ENCODE measurements at places on chromosomes 12 and 14.

- no peak for DNase-seq
Measured at GRCh38 chr12:48023386-48023785, 19.1 kb upstream of the COL2A1 start.

DNA sequence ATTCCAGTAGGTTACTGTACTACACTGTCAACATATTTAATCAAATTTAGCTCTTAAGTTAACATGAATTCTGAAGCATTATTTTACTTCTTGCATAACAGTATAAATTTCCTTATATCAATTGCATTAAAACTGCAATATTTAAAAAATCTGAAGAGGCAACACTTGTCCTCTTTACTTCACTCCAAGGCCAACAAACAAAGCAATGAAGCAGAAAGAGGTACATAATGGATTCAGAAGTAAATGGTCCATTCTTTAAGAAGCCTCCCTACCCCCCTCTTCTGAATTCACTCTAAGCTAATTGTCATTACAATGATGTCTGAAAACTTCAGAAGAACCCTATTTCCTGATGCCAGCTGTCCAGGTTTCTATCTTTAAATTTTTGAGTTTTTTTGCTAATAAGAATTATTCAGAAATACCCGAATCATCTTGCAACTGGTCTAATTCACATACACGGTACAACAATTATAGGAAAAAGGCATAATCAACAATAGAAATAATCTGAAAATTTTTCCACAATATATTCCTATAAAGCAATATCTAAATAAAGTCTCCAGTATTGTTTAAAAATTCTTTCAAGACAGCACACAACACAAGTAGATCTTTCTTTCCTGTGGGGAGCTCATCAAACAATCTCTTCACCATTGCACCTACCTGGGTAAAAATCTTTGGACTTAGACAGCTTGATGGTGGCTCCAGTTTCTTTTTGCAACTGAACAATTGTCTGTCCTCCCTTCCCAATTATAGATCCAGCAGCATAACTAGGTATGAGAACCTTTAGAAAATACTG is 2.9 kb downstream of the NOVA1 start:
- DNase-seq, result no peak

DNA sequence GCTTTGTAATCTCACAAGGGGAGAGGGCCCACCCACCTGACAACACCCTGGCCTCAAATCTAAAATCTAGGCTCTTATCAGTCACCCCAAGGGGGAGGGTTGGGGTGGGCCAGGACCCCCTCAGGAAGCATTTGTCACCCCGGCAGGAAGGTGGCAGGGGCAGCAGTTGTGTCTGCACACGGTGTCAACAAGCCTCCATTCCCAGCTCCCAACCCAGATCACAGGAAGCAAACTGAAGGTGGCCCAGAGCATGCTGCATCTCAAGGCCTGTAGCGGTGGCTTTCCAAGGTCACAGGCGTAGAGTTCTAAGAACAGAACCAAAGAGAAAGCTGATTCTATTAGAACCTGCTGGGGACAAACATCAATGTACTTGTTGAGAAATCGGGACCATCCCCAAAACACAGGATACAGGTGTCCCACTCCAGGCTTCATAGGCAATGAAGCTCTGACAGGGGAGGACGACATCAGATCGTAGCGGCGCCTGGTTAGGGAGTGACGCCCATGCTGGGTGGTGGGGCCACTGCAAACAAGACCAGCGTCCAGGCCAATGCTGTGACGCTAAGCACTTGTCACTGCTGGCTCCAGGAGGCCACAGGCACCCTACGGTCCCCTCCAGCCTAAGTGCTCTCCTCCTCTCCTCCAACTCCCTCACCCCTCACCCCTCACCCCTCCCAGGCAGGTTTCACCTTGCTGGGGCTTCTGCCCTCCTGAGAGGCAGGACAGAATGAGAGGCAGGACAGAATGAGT is 52.9 kb downstream of the CCDC88C start:
- DNase-seq, result no peak

- no peak for DNase-seq
Measured at GRCh38 chr14:65906344-65906743, 493.8 kb downstream of the FUT8 start.

DNA sequence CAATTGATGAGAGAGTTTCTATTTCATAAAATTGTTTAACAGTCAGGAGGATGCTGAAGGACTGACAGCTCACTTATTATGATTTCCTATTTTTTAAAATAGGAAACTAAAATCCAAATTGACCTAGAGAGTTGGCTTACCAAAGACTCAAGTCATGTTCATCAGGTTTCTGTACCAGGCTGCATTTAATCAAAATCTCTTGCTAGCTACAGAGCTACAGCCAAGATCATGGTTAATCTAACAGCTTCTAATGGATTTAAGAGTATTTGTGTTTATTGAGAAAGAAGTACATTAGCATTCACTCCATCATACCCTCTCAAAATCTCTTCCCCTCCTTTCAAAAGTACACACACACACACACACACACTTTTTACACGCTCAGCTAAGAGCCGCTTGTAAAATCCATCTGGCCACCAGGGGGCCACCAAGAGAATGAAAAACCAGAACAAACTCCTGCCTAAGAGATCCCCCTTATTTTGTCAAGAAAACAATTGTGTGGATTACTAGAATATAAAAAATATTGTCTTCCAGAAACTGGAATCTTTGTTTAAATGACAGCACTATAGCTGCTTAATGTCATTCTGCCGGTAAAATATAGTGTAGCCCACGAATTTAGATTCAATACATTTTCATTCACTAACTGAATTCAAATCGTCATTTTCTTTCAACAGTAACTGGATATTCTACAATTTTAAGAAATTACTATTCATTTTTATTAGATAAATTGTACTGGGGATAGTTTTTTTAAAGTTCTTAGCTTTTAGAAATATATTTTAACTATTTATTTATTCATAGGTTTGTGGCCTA is 334.0 kb downstream of the BTG1 start:
- DNase-seq, result no peak

DNA sequence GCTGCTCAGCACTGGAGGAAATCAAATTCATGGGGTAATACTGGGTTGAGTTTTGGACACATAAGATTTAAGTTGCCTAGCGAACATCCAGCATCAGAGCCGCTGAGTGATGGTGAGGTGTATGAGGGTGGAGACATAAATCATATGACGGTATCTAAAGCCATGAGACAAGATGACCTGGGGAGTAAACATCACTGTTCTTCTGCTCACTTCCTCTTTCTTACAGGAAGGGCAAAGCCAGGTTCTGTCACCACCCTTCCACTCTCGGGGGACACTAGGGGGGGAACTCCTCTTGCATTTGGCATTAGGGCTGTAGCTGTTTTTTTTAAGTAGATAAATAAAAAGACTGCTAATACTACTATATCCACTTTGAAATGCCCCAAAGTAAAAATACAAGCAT is 24.0 kb downstream of the PRDM4 start:
- DNase-seq, result no peak

DNA sequence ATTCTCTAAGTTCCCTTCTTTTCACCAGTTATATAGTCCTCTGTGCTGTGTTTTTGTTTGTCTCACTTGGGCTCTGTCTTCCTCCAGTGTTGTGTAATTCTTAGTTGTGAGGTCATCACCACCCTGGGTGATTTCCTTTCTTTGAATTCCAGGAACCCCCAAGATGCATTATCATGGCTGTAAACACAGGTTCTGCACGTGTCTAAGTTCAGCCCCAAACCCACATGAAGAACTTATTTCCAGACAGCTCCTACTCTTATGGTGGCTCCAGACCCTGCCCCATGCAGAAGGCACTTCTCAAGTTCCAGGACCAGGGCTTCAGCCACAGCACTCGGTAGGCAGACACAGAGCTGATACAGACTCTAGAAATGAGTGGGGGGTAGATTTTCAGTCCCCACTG is 560.5 kb downstream of the BCL11B start:
- DNase-seq, result no peak

DNA sequence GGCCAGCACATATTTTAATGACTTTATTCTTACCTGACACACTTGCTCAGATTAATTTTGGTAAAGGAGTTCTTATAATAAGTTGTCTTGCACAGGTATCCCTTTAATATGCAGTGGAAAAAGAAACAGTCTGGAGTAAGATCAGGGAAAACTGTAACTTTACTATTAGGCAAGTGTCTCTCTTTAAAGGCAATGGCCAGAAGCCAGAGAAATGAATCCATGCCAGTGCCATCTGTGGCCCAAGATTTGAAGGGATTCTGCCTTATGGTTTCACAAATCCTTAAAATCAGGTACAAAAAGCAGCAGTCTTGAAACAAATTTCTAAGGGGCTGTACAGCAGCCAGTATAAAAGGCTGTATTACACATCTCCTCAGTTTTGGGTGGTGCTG is 22.4 kb downstream of the NFYB start:
- no peak for DNase-seq

- DNase-seq, result no peak
Measured at GRCh38 chr12:93413064-93413463, 28.7 kb downstream of the UBE2N start.

DNA sequence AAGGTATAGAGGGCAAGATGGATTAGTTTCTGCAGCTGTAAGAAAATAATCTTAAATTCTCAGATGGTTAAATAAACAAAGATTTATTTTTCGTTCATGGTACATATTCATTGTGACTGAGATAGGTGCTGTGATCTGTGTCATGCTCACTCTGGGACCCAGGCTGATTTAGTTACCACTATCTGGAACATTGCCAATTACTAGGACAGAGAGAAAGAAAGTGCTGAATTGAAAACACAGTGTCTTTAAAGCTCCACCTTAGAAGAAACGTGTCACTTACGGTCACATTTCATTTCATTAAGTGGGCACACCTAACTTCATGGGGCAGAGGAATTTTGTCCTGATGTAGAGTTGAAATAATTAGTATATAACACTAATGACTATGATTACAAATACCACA is 430.0 kb downstream of the CCDC91 start:
- no peak for DNase-seq

DNA sequence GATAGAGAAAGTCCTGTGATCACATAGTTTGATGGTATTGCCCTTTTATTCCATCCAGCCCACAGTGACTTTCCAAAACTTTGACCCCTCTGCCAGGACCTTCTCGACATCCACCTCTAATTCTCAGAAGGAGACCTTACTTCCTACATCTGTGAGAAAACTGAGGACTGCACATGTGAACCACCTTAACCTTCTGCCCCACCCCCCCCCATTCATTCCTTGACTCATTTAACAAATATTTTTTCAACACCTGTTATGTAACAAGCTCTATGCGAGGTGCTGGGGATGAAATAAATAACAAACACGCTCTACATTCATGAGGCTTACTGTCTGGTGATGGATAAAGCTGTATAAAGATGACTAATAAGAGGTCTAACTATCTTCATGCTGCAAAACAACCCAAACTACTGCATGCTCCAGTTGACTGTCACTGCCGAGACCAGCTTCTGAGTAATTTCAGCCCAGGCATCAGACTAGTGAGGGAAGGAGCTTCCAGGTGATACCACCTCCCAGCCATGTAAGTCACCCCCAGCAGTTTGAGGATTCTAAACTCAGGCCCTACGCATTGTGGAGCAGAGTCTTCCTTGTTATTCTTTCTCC is 1.9 kb upstream of the HAL start:
- DNase-seq, result no peak

- no peak for DNase-seq
Measured at GRCh38 chr12:104384141-104384880, 72.4 kb upstream of the CHST11 start.

- DNase-seq, result no peak
Measured at GRCh38 chr12:103632554-103633216, 45.6 kb downstream of the STAB2 start.

- DNase-seq, result no peak
Measured at GRCh38 chr14:71410578-71411284, 503.5 kb downstream of the PCNX1 start.

DNA sequence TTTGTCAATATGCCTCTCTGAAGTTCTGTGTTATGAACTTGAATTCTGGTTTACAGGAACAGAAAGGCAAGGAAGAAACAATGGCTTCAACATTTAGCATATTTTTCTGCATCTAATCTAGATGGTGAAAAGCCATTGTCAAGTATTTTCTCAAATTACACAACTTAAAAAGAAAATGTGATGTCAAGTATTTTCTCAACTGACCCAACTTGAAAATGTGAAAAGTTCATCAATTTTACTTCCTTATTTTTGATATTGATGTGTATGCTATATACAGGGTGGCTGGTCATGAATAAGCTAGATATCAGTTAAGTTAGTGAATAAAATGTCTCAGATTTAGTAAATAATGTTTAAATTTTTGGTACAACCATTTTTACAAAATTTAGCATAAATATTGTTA is 196.7 kb downstream of the ALX1 start:
- DNase-seq, result no peak

DNA sequence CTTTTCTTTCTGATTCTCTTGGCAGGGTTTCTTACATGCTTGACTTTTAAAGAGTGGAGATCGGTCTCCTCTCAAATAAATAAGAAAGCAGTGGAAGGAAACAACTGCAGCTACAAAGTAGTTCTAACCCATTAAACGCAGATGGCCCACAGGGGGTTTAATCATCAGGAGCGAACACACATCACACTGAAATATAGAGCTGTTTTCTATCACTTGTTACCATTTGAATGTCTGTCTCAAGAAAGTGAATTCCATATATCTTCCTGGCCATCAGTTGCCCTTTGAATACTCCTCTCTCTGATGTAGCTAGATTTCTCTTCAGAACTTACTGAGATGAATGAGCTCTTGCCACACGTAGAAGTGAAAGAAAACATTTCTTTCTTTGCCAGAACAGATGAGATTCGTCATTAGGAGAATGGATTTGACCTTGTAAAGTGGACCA is 29.1 kb downstream of the ALX1 start:
- no peak for DNase-seq

GRCh38 chr14:45757655-45758054 is 504.7 kb upstream of the MIS18BP1 start:
- no peak for DNase-seq

DNA sequence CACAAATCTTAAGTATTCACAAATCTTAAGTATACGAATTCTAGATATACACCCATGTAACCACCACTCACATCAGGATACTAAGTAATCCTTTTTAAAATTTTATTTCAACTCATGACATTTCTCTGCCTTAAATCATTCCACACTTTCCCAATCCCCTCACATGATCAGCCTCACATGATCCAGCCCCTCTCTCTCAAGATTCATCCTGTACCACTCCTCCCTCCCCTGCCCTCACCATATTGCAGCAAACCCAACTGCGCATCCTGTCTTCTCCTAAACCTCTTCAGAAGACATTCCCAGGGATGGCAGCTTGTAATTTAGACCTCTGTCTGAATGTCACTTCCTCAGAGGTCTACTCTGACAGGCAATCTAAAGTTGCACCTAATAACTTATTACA is 1.7 kb upstream of the EIF4B start:
- DNase-seq, result no peak

DNA sequence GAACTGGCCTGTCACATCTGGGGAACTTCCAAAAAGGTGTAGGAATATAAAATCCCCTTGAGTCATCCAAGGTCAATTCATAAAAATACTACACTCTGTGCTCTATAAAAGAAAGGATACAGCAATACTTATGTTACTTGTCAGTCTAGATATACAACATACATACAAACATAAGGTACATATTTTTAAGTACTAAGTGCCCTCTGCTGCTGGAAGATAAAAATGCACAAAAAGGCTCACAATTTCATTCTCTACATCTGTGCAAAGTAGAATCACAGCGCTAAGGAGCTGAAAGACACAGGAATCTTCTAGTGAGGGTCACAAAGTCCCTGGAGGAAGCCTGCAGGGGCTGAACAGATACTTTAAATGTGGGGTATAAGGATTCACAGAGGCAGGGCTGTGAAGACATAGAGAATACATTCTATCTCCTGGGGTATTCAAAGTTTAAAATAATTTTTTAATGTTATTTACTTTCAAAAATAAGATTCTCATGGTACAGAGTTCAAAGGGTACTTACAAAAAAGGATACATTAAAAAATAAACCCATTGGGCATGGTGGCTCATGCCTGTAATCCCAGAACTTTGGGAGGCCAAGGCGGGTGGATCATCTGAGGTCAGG is 10.2 kb upstream of the GOLGA5 start:
- DNase-seq, result no peak

- DNase-seq, result no peak
Measured at GRCh38 chr12:109092497-109093021, 713 bp downstream of the ALKBH2 start.

Data from AG04449 (cell line).